Epithelial cell of esophagus (primary cell): ENCODE measurements at places on chromosomes 3 and 15.

GRCh38 chr3:18111796-18112232 is 313.3 kb downstream of the SATB1 start:
- DNase-seq = no peak

- no peak for DNase-seq
Measured at GRCh38 chr3:106963442-106963841, 413.8 kb upstream of the CCDC54 start.

DNA sequence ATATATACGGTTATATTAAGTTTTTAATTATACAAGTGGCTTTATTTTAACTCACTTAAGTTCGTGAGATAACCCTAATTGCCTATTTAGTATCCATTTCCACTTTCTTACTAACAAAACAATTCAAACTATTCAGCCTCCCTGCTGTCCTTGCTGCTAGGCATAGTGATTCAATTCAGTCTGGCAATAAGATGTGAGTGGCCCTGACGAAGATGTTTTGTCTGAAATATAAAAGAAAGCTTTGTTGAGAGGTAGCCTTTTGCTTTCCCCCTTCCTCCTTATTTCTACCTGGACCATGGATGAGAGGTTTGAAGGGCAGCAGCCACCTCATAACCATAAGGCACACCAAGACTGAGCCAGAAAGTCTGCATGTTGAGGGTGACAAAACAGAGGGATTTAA is 89.3 kb upstream of the TRIM42 start:
- DNase-seq = no peak

GRCh38 chr3:57958642-57959422 is 49.4 kb upstream of the FLNB start:
- DNase-seq = no peak

DNA sequence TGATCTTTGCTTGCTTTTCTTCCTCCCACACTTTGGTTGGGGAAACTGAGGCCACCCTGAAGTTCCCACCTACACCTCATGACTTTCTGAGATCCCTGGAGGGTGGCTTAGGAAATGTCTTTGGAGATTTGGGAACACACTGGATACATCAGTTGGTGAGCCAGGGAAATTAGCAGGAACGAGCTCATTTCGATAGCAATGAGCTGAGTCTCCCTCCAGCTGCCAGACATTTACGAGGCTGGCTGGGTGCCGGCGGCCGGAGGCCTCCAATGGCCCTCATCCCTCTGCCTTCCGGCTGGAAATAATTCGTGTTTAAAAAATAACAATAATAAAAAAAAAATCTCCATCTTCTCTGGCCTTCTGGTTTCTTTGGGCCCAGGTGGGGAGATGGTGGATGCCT is 38.8 kb downstream of the SMAD6 start:
- DNase-seq = no peak

- DNase-seq = no peak
Measured at GRCh38 chr3:71201939-71202338, 381.6 kb downstream of the FOXP1 start.

DNA sequence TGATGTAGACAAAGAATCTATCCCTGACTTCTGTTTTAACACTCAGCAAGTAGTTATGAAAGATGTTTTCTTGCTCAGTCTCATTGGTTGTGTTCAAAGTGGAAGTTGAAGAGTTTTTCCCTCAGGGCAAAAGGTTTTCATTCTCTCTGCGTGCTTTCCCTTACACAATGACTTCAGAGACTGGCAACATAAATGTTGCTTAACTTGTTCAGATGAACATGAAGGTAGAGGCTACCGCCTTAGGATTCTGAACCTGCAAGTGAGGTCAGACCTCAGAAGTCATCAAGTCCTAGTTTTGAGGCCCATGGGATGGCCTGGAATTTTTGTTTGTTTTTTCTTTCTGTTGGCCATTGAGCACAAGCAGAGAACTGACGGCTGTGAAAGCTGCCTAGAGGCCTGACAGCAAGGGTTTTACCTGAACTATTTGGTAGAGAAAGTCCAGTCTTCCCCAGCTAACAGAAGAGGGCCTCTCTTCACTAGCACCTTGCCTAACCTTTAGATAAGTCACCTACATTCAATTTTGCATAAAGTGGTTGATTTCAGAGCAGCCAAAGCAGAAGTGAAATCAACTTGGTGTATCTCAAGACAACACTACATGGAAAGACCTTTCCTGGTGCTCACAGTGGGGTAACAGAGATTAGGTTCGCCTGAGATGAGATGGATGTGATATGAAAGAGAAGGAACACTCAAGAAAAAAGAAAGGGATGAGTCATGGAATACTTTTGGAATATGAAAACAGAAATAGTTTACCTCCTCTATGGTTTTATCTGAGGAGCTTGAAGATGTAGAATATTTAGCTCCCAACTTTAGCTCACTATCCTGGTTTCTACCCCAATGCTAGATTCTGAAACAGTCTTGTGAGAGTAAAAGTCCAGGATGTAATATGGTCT is 53.6 kb upstream of the AP4E1 start:
- peak; percentile 97 for DNase-seq

DNA sequence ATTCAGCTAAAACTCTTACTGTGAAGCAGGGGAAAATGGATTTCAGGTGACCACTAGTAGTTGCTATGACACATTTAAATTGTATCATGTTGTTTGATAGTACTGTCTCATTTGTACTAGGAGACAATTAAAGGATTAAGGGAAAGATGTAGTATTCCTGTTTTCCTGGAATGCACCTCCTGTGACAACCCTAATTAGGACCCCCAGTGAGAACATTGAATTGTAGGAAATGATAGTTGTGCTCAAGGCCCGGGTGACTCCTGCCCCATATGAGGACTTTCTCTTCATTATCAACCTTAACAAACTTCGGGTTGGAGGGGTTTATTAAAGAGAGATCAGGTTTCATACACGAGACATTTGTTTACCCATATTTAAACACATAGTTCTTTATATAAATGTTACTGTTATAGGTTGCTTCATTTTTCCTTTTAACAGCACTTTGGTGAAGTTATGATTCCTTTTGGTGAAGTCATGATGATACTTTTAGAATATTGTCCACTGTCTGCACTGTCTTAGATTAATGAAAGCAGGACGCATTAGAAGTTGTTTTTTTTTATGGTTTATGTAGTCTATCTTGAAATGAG is 392.6 kb upstream of the NAALADL2 start:
- no peak for DNase-seq

GRCh38 chr3:8980756-8981257 is 17.5 kb upstream of the RAD18 start:
- DNase-seq = no peak

DNA sequence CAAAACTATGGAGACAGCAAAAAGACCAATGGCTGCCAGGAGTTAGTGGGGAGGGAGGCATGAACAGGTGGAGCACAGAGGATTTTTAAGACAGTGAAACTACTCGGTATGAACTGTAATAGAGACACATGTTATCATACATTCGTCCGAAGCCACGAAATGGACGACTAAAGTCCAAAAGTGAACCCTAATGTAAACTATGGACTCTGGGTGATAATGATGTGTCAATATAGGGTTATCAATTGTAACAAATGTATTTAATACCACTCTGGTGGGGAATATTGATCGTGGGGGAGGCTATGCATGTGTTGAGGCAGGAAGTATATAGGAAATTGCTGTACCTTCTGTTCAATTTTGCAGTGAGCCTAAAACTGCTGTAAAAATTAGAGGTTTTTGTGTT is 107.0 kb downstream of the CPN2 start:
- no peak for DNase-seq

DNA sequence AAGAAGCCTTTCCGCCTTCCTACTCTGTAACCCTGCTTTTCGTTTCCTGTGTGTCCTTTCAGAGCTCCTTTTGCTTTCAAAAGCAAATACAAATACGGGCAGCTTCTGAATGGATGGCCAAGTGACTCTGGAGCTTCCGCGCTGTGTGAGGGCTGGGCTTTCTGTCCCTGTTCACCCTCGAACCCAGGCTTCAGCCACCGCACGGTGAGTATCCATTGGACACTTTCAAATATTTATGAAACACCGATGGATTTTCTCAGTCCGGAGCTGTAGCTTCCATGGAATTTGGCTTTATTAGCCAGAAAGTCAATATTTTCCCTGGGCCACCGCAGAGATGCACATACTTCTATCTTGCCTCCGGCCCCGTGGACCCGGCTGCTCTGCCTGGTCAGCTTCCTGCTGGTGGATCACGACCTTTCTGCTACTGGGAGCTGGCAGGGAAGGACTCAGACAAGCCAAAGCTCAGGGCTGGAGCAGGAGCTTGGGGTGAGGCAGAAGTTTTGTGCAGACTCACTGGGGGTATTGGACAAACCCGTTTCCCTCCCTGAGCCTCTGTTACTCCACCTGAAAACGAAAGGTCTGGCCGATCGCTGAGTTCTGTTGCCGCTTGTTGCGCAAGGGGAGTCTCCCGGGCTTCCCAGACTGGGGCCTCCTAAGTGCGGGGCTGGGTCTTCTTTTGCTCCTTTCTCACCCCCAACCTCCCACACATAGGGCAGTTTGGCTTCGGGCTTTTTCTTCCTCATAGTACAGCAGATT is 63.6 kb downstream of the LINGO1 start:
- DNase-seq = peak; percentile 54

DNA sequence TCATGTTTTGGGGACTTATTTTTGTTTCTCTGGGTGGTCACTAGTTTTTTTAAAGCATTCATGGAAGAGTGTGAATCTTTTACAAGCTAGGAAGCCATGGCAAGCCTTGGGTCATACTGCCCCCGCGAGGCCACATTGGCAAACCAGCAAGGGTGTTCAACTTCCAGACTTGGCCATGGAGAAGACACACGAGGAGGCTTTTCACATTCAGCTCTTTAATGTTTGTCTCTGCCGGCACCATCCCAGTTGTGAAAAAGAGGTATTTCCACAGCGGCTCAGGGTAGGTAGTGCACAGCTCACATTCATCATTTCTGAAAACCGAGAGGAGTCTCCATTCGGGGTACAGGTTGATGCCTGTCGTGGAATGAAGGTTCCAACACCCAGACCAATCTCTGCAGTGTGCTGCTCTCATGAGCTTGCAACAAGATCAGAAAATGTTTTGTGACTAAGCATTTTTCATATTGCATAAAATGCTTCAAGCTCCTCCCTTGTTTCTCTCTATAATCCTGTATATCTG is 7.7 kb downstream of the CCR5 start:
- DNase-seq = peak; percentile 70

DNA sequence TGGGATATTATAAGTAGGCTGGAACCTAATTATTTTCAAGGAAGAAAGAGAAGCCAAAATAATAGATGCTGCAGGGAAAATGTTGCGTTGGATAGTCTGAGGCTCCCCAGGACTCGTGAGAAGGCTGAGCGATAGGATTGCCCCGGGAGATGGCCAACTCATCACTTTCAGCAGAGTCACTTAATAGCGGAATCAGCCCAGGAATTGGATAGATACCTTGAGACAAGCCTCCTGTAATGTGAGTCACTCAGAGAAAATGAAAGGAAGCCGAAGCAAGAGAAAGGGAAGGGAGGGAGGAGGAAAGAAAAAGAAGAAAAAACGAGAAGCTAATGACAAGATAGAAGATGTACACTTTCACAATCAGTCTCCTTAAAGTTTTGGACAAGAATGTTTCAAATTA is 94.3 kb downstream of the SQOR start:
- peak; percentile 58 for DNase-seq
